ENCODE measurements at places on chromosomes 1 and 21.

GRCh38 chr1:116674011-116674531 lies 6.5 kb upstream of the IGSF3 start:
- no peak for DNase-seq

DNA sequence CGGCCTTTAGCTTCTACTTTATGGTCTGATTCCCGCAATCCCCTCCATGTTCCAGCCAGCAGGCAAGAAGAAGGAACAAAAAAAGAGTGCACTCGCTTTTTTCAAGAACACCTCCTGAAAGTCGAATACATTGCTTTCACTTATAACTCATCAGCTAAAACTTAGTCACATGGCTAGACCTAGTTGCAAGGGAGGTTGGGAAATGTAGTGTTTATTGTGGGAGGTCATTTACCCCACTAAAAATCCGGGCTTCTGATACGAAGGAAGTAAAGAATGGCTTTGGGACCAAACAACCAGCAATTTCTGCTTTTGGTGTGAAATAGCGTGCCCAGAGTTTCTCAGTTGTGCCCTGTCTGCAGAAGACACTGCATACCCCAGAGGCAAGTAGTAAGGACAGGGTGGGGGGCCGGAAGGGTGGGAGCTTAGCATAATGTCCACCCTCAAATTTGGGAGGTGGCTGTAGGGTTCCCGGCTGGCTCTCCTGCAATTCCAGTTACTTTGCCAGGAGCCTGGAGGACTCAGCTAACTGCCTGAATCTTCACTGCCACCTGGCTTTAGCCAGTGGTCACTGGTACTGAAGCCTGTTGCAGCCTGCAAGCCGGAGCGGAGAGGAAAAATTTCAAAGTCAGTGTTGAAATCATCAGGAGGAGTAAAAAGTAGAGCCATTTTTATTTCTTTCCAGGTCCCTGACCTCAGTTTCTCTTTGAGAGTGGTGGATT lies 57.7 kb upstream of the F3 start:
- no peak for DNase-seq

DNA sequence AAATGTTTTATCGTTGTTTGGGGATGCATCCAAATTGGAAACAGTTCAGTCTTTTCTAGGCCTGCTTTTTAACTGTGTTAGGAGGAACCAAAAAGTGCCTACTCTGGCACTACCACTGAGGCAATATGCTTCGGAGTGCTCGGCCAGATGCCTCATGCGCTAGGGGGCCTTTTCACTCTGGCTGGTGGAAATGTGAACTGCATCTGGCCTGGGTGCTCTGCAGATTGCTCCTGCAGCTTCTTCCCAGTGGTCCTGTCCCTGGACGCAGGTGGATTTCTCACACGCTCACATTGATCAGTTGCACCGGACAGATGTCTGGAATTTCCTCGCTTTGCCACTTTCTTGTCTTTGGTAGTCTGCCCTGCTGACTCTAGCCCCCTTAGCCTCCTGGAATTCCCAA lies 330.2 kb upstream of the FMN2 start:
- no peak for DNase-seq

- no peak for DNase-seq
Observed at GRCh38 chr1:99934801-99935200, 35.0 kb upstream of the SLC35A3 start.

DNA sequence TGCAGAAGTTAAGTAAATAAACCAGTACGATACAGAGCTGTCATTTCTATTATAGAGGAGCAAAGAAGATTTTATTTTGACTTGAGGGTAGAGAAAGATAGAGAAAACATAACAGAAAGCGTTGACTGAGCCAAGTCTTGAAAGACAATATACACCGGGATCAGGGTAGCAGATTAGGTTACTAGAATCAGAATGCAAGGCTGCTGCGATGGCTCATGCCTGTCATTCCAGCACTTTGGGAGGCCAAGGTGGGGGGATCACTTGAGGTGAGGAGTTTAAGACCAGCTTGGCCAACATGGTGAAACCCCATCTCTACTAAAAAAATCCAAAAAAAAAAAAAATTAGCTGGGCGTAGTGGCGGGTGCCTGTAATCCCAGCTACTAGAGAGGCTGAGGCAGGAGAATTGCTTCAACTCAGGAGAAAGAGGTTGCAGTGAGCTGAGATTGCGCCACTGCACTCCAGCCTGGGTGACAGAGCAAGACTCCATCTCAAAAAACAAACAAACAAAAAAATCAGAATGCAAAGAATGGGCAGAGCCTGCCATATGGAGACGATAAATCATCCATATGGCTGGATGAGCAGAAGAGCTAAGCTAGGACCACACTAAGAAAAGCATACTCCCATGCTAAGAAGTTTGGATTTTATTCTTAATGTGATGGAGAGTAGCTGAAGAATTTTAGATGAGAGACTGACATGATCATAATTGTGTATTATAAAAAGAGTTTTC lies 9.9 kb upstream of the ABCD3 start:
- DNase-seq: no peak

- no peak for DNase-seq
Observed at GRCh38 chr1:209512821-209513220, 70.7 kb upstream of the CAMK1G start.

DNA sequence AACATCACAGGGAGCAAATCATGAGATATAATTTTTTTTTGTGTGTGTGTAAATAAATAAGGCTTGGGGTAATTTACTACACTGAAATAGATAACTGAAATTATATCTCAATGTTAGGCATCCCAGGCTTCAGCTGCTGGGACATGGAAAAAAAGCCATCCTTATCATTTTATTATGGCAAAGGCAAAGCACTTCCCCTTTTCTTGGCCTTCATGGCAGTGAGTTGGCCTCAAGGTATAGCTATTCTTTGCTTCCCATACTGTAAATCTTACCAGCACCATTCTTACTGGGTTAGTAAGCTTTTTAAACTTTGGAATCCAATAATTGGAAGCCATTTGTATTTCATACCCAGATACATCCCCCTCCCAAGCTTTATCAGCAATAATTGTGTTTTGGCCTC lies 29.0 kb downstream of the RBM11 start:
- DNase-seq: no peak
